ENCODE measurements at places on chromosomes 1 and 21. TPM values are rescaled to one million over a fixed set of nuclear protein-coding genes. Genes with fewer than 3 reads are reported as not detected.

Gene IRF6
- 19.2 TPM for total RNA-seq

Gene ZNF683
- 22.9 TPM for total RNA-seq

Gene DVL1
- 169 TPM for total RNA-seq

Gene TRPM2
- total RNA-seq: 3.9 TPM

Gene HENMT1
- 70.9 TPM for total RNA-seq

Gene HPCAL4
- total RNA-seq: 6.9 TPM

Gene DCST1
- total RNA-seq: 9.4 TPM

DNA sequence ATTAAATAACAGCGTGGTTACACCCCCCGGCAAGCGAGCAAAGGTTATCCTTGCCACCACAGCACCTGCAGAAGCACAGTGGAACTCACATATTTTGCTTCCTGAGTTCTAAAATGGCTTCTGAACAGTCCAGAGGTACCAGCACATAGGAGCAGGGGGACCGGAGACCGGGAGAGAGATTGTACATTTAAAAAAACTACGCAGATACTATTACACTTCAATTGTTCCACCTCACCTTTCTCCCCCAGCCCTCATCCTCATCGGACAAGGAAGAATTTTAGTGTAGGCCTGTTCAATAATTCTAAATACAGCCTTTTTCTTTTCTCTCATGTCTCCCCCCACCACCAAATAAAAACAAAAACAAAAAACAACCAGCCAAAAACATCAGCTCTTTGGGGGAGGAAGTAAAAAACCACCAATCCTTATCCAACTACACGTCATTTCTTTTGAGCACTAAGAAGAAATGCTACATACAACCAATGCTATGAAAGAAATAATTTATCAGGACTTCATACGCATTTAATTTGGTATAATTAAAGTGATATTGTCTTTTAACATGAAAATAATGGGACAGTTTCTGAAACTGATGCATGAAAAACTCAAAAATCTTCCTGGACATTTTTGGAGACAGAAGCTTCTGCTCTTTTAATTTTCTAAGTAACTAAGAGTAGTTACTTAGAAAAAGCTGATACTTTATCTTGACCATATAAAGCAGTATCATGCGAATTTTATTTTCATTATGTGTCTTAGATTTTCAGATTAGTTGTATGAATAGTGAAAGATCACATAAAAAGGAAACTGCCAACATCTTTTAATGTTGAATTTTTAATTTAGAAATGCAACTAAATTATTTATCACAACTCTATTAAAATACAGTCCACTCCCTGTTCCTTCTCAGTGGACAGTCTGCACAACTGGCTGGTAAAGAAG, 9.1 kb downstream of the CDKN2C start:
- DNase-seq: peak; percentile 25

DNA sequence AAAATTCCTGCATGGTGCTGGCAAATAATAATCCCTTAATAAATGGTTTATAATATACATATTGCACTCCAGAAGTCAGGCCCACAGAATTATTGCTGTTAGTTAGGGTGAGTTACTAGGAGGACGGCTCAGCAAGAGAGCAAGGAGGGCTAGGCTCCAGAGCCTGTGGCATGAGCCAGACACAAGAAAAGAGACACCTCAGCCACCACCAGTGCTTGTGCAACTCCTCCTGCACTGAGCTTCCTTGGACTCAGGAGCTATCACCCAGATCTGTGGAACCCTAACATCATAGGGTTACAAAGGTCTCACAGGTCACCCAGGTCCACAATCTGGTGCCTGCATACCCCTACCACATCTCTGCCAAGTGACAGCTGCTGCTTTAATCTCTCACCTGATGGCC, 12.8 kb upstream of the LRRC8D start:
- no peak for DNase-seq

- no peak for DNase-seq
Observed at GRCh38 chr1:72442262-72442661, 159.9 kb upstream of the NEGR1 start.

DNA sequence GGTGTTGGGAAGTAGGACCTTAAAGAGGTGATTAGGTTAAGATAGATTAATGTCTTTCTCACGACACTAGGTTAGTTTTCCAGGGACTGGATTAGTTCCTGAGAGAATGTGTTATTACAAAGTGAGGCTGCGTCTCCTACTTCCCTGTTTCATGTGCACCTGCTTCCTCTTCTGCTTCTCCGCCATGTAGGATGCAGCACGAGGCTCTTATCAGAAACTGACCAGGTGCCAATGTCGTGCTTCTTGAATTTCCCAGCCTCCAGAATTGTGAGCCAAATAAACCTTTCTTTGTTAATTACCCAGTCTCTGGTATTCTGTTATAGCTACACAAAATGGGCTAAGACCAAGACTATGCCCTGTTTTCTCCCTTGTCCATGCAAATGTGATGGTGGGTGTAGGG, 152.2 kb upstream of the LMO4 start:
- DNase-seq: no peak

GRCh38 chr1:48644905-48645605, 131.6 kb downstream of the BEND5 start:
- DNase-seq: no peak

DNA sequence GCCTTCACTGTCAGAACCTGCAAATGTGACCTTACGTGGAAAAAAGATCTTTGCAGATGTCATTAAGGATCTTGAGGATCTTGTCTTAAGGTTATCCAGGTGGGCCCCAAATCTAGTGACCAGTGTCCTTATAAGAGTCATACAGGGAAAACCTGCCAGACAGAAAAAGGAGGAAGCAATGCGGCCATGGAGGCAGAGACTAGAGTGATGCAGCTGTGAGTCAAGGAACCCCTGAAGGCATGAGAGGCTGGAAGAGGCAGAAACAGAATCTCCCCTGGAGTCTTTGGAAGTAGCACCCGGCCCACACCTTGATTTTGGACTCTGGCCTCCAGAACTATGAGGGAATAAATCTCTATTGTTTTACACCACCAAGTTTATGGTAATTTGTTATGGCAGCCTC, 36.5 kb upstream of the DNASE2B start:
- no peak for DNase-seq

DNA sequence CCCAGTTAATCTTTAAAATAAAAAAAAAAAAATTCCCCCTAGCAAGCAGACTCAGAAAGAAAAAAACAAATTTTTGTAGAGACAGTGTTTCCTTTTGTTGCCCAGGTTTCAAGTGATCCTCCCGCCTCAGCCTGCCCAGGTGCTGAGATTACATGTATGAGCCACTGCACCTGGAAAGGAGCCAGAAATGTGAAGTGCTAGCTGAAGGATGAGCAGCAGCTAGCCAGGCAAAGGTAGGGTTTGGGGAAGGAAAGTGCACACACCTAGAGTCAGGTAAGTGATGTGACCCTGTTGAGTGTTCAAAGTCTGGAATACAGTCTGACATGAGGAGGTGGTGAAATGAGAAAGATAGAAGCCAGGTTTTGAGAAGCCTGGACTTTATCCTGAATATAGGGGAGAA, 1.7 kb downstream of the AKR1A1 start:
- no peak for DNase-seq

GRCh38 chr1:54854381-54855020, 32.5 kb downstream of the DHCR24 start:
- no peak for DNase-seq

DNA sequence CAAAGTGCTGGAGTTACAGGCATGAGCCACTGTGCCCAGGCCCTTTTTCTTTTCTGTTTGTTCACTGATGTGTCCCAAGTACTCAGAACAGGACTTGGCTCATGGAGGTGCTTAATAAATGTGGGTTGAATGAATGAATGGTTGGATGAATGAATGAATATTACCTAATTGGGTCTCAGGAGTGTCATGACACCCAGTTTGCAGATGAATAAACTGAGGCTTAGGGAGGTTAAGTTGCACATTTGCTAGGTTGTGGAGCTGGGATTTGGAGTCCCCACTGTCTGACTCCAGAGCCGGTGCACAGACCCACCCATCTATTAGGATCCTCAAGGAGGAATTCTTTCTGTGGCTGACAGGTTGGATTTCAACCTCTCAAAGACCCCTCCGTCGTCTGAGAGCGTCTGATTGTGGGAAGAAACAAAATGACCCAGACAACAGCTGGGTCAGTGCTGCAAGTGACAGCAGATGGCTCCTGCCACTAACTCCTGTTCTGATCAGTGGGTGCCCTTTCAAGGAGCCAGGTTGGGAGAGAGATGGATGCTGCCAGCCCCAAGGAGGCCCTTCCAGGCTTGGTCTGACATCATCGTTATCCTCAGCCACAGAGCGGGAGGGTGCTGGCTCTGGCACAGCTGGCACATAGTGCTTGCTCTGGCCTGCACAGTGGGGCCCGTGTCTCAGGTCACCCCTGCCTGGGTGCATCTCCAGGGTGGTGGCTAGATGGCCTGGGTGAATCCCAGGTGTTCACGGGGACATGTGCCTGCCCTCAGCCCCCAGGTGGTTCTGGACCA, 24.2 kb downstream of the ARHGEF10L start:
- DNase-seq: no peak

DNA sequence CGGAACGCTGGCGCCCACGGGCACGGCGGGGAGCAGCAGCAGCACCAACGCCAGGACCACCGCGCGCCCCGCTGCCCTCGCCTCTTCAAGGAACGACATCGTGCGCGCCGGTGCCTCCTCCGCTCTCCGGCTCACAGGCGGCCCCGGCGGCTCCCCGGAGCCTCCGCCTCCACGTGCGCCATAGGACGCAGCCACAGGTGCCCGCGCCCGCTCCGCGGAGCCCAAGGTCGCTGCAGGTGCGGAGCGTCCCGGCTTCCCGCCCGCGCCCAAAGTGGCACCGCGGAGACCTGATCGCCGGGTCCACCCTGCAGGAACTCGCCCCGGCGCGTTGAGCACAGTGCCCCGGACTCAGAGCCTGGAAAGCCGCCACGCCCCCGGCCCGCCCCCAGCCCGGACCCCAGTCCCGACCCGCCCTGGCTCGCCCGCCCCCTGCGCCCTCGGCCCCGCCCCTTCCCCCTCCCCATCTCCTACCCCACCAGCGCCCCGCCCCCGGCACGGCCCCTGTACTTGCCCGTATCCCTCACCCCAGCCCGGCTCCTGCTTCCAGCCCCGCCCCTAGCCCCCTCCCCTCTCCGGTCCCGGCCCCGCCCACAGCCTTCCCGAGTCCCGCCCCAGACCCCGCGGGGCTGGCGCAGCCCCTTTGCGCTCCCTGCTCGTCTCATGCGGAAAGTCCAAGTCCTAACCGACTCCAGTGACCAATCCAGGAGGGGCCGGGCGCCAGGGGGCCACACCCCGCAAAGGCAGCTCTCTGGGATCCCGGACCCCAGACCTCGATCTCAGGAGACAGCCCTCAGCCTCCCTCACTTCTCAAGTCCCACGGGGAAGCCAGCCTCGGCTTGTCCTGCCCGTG, at the start of gene MEGF6:
Gene MEGF6 (minus strand): TSS at position 339 of the 850 bp plus-strand sequence. CDS start 240 bp downstream, at position 99.
- peak; percentile 79 for DNase-seq

- DNase-seq: no peak
Observed at GRCh38 chr1:59361766-59362165, 64.9 kb downstream of the FGGY start.

GRCh38 chr1:218904416-218904815, 269.3 kb upstream of the LYPLAL1 start:
- DNase-seq: no peak
